ENCODE measurements at places on chromosomes 6 and 20. TPM values are rescaled to one million over a fixed set of nuclear protein-coding genes. Genes with fewer than 3 reads are reported as not detected.

DNA sequence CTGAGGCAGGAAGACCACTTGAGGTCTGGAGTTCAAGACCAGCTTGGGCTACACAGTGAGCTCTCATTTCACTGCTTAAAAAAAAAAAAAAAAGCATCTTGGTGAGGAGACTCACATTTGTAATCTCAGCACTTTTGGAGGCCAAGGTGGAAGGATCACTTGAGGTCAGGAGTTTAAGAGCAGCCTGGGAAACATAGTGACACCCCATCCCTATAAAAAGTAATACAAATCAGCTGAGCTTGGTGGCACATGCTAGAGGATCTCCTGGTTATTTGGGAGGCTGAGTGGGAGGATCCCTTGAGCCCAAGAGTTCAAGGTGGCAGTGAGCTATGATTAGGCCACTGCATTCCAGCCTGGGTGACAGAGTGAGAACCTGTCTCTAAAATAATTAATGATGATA lies 29.4 kb upstream of the SYNCRIP start:
- no peak for DNase-seq
- no peaks in the 10 kb centered on the region for H3K27me3 ChIP-seq
- H3K4me1 ChIP-seq: peaks cover 19% of the 10 kb centered on the region
- H3K36me3 ChIP-seq: no peaks in the 10 kb centered on the region

DNA sequence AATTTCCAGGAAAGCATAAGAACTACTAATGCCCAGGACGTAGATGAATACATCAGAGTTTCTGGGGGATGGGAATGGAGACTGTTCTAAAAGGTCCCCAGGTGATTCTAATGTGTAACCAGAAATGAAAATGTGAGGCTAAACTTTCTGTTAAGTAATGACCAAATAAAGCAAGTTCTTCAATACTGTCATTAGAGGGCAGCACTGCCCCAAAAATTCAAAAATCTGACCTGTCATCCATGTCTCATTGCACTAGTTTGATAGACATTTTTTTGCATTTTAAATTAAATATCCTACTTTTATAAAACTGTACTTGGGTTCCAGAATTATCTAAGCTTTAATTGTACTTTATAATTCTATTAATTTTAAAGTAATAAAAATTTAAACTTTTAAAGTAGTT lies 94.9 kb downstream of the RFX6 start:
- no peak overlapping the region for H3K4me3 ChIP-seq
- DNase-seq: no peak
- no peaks in the 10 kb centered on the region for H3K36me3 ChIP-seq
- no peaks in the 10 kb centered on the region for H3K4me1 ChIP-seq
- H3K27me3 ChIP-seq: no peaks in the 10 kb centered on the region
- H3K27ac ChIP-seq: no peak overlapping the region

Gene PHACTR2
- 99.0 TPM for total RNA-seq

GRCh38 chr6:29227235-29227634 lies 56.5 kb downstream of the OR2J2 start:
- no peak overlapping the region for H3K4me3 ChIP-seq
- DNase-seq: no peak
- H3K27ac ChIP-seq: no peak overlapping the region
- H3K27me3 ChIP-seq: no peaks in the 10 kb centered on the region
- H3K36me3 ChIP-seq: no peaks in the 10 kb centered on the region

- no peaks in the 10 kb centered on the region for H3K36me3 ChIP-seq
- no peak overlapping the region for H3K27ac ChIP-seq
- H3K27me3 ChIP-seq: no peaks in the 10 kb centered on the region
- no peaks in the 10 kb centered on the region for H3K4me1 ChIP-seq
Observed at GRCh38 chr6:72931325-72931887, 293.9 kb downstream of the KHDC1L start.

GRCh38 chr20:60953321-60953720 lies 298.7 kb upstream of the CDH4 start:
- no peaks in the 10 kb centered on the region for H3K27me3 ChIP-seq
- DNase-seq: no peak
- H3K27ac ChIP-seq: no peak overlapping the region
- no peaks in the 10 kb centered on the region for H3K4me1 ChIP-seq
- no peak overlapping the region for H3K4me3 ChIP-seq

- no peak overlapping the region for H3K27ac ChIP-seq
- H3K4me1 ChIP-seq: no peaks in the 10 kb centered on the region
- no peak overlapping the region for H3K4me3 ChIP-seq
- no peak for DNase-seq
Observed at GRCh38 chr6:110681543-110682459, 133.5 kb downstream of the CDK19 start.

All from Peyer's patch (tissue), 4 donors.